HT1080 (cell line): ENCODE measurements at places on chromosomes 7 and 10. TPM values are rescaled to one million over a fixed set of nuclear protein-coding genes. Genes with fewer than 3 reads are reported as not detected.

The EBF3 gene
- total RNA-seq: not detected in 2 replicates

- DNase-seq: no peak
Observed at GRCh38 chr7:28847681-28848080, 110.4 kb downstream of the TRIL start.

The MYH16 gene
- 29.6 and 30.4 TPM in 2 replicates for total RNA-seq

DNA sequence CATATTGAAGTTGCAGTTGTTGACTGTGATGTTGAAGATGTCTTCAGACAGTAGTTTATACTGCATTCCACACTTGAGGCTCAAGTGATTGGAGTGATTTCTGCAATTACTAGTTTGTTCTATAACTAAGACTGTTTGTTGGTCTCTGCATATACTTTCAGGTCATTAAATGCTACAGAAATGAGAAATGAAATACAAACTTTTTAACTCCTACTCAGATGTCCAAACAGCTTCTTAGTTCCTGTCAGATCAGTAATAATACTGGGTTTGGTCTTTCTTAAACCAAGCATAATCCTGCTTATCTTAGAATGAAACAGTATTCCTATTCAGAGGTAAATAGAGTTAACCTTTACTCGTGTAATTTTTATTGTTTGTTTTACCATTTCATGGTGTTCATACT lies 115.9 kb downstream of the CCNY start:
- DNase-seq: no peak

The NODAL gene
- 0.37 TPM in 1 of 2 replicates, not detected in the other for total RNA-seq

The HMX3 gene
- not detected in 2 replicates for total RNA-seq

- no peak for DNase-seq
Observed at GRCh38 chr7:15084368-15084767, 181.8 kb upstream of the DGKB start.

The HOXA3 gene
- not detected in 2 replicates for total RNA-seq

GRCh38 chr10:63236113-63236935 lies 103.2 kb downstream of the NRBF2 start:
- DNase-seq: peak; percentile 95

DNA sequence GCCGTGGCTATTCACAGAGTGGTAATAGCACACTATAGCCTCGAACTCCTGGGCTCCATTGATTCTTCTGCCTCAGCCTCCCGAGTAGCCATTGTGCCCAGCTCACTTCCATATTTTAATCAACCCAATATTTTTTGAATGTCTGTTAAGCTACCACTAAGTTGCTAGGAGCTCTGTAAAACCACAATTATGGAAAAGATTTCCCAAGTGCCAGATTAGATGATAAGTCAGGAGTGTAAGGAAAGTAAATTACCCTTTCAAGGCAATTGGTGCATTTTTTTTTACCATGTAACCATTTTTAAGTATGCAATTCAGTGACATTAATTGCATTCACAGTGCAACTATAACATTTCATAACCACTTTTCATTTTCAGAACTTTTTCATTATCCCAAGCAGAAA lies 87.5 kb upstream of the GATAD1 start:
- DNase-seq: no peak

DNA sequence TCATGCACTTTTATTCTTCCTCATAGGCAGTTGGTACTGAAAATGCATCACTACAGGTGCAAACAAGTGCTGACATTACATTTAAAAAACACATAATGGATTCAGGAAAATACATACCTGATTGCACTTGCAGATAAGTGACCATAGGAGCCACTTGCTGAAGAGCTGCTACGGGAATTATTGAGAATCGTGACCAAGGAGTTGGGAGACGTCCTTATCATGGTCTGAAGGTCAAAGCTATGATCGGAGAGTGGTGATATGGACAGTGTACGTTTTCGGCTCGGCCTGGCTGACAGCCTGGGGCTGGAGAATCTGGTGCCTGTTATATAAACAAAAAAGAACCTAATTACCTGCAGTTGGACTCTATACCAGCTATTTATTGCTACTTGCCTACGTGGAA lies 197.1 kb downstream of the GLI3 start:
- no peak for DNase-seq

GRCh38 chr10:24645784-24646183 lies 77.9 kb downstream of the ARHGAP21 start:
- DNase-seq: peak; percentile 37

DNA sequence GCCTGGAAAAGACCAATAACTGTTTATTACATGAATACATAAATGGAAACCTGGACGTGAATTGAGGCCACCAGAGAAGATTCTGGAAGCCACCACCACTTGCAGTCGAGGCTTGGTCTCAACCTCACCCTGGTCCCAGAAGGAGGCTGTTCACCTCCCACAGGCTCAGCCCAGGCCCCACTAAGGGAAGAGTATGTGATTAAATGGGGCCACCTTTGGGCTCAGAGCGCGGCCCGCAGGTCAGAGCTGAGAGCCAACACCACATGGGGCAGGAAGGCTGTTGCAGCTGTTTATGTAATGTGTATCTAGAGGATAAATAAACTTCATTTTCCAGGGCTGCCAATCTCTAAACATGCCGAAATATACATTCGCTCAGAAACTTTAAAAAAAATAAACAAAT lies 17.6 kb upstream of the FGFR2 start:
- DNase-seq: no peak

The CUL2 gene
- total RNA-seq: 39.6 and 41.4 TPM in 2 replicates

DNA sequence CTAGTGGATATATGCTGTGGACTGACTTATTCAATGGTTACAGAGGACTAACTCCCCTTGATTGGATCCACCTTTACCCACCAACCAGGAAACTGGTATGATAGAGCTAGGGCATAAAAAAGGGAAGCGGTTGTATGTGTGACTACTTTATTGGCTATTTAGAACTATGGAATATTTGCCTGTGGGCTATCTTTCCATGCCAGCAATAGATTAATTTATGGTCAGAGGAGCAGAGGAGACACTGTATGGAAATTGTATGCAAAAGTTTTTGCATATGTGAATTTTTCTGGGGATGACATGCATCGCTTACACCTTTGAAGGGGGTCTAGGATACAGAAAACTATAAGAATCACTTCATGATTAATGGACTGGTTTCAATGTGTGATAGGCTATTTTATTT lies 105.7 kb downstream of the LHFPL3 start:
- no peak for DNase-seq

- DNase-seq: no peak
Observed at GRCh38 chr7:150356265-150356897, 12.2 kb upstream of the REPIN1 start.

- DNase-seq: peak; percentile 87
Observed at GRCh38 chr7:122886357-122887081, at the start of gene CADPS2. CADPS2 (minus strand) TSS chr7:122886460; CDS start chr7:122886337, 123 bp downstream.

- DNase-seq: peak; percentile 23
Observed at GRCh38 chr7:118054529-118054928, 129.4 kb upstream of the LSM8 start.

The CACNB2 gene
- total RNA-seq: 0.03 TPM in 1 of 2 replicates, not detected in the other

DNA sequence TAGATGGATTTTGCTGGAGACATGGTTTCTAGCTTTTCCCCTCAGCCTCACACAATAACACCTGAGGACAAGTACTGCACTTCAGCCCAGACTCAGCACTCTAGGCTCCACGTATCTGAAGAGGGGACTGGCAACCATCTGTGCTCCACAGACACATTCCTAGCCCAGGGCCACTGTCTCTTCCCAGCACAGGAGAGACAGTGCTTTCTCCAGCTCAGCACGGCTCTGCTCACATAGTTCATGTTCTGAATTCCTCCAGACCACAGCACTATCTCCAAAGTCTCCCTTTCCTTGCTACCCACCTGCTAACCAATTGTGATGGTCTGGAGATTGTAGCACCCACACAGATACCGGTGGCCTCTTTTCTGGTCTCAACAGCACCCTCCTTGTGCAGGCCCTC lies 114.5 kb downstream of the HTR7 start:
- DNase-seq: no peak

The COL26A1 gene
- total RNA-seq: 0.02 TPM in 1 of 2 replicates, not detected in the other

The TLL2 gene
- total RNA-seq: under 0.01 and 0.05 TPM in 2 replicates

The SPDYE6 gene
- total RNA-seq: not detected in 2 replicates

DNA sequence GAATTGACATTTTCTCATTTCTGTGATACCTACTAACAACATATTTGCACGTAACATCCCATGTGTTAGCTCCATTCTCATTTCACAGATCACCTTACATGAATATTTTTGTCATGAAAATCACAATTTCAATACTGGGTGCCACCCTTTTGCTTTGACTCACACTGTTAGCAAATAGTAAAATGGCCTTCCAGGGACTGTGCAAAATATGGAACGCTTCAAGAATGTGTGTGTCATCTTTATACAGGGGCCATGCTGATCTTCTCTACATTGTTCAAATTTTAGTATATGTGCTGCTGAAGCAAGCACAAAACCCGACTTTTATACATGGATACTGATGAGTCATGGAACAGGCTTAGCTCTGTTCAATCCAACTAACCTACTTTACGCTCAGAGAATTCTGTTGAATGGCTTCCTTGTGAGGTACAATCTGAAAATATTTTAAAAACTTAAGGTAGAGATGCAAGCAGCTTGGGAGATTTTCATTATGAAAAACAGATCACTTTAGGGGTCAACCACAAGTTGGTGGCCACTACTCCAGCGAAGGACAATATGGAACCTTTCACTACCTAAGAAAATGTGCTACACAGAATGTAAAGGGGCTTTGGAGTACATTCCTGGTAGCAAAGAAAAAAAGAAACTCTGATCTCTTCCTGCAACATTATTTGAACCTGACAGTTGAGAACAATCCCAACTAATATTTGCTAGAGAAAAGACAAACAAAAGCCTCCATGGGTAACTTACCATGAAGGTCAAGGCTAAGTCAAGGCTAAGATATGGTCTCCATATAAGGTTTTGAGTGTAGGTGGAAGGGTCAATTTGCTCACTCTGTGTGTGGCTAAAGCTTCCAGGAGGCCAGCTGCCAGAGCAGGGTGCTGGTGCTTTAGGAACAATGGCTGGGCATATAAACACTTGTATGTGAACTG lies 11.9 kb downstream of the ANKRD26 start:
- DNase-seq: no peak

The NPFFR1 gene
- not detected in 2 replicates for total RNA-seq

The TRIM50 gene
- not detected in 2 replicates for total RNA-seq

DNA sequence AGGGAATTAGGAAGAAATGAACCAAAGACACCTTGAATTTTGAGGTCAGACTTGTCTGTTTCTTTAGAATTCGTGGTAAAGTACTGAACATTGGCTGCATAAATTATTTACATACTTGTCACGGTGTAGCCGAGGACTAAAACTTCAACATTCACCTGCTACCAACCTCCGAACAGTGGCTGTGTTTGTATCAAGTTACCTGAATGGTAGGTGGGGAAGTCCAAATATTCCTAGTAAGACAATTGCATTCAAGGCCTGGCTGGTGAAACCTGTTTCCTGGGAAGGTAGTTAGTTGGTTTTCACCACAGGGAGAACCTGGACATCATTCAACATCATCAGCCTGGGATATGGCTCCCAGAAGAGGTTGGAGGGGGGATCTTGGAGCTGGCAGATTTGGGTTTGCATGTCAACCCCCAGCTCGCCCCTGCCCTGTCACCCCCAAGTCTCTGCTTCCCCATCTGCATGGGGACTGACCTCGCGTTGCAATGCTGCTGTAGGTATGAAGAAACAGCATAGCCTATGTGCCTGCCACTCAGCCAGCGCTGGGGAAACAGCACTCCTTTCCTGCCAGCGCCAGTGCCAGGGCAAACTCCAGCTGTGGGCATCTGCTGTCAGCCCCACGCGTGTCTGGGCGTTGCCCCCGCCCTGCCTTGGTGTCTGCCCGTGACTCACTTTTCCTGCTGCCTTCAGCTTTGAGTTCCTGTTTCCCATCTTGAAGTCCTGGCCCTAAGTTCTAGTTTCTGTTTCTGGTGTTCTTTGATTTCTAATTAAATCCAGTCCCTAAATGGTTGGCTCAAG lies 12.7 kb upstream of the LARP4B start:
- peak; percentile 50 for DNase-seq

GRCh38 chr10:91150631-91151030 lies 69.8 kb upstream of the PCGF5 start:
- no peak for DNase-seq

The MIOS gene
- 24.0 and 25.9 TPM in 2 replicates for total RNA-seq

GRCh38 chr10:6497620-6498019 lies 82.5 kb downstream of the PRKCQ start:
- no peak for DNase-seq

GRCh38 chr7:30276203-30276900 lies 8.0 kb upstream of the ZNRF2 start:
- DNase-seq: peak; percentile 70

- DNase-seq: peak; percentile 46
Observed at GRCh38 chr10:52210161-52210560, 103.9 kb upstream of the DKK1 start.

- no peak for DNase-seq
Observed at GRCh38 chr10:71985542-71986250, 21.5 kb downstream of the CHST3 start.

DNA sequence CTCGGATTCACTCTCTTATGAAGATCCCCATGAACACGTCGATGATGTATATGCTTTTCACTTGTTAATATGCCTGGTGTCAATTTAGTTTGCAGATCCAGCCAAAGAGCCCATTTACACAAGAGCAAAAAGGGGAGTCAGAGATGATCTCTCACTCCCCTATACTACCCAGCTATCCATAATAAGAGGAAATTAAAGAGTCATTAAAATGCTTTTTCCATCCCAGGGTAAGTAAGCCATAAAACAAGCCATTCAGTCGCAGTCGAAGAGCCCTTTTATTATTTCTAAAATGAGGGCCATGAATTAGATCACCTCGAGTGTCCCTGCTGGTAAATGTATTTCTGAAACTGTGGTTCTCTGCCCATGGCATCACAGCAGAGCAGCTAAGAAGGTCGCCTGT lies 41.2 kb downstream of the CHCHD3 start:
- DNase-seq: no peak

DNA sequence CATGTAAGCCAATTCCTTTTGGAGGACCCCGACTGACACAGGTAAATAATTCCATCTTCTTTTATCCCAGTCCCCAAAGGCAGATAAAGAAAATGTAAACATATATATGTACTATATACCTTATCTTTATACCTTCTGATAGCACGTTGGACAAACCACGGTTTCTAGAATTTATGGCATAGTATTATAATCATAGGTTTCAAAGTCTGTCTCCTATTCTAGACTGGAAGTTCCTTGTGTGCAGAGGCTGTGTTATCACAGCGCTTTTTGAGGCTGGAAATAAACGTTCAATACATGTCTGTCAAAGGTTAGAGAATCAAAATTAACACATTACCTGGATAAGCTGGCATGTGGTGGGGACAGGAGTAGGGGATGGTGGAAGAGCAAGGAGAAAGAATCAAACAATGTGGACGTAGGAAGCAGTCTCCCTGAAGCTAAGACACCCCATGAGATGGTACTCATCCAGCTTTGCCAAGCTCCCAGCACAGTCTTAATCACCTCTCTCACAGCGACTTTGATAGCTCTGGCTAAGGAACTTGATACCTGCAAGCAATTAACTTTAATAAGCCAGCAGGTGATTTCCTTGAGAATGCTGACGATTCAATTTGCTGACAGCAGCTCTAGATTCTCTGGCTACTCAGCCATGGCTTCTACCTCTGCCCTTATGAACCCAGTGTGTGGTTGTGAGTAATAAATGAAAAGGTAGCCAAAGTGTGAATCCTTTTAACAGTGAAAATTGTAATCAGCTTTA lies 208.4 kb upstream of the LRRTM3 start:
- no peak for DNase-seq

The LRRN3 gene
- not detected in 2 replicates for total RNA-seq

The CLDN3 gene
- not detected in 2 replicates for total RNA-seq

The MCM10 gene
- total RNA-seq: 49.7 and 51.6 TPM in 2 replicates

The MYPN gene
- total RNA-seq: 3.6 and 3.9 TPM in 2 replicates

GRCh38 chr10:7432884-7433726 lies 22.3 kb upstream of the SFMBT2 start:
- no peak for DNase-seq
